ENCODE measurements at places on chromosomes 6 and 20. TPM values are rescaled to one million over a fixed set of nuclear protein-coding genes. Genes with fewer than 3 reads are reported as not detected.

GRCh38 chr6:146814148-146814750, 215.5 kb downstream of the ADGB start:
- H3K4me3 ChIP-seq: no peak overlapping the region
- no peak for DNase-seq

- no peak for DNase-seq
- no peak overlapping the region for H3K4me3 ChIP-seq
- no peaks in the 10 kb centered on the region for H3K36me3 ChIP-seq
- H3K27me3 ChIP-seq: peaks cover 24% of the 10 kb centered on the region
- no peak overlapping the region for H3K27ac ChIP-seq
These were observed 13.6 kb downstream of the TGM2 start for GRCh38 chr20:38151455-38151854.

- H3K36me3 ChIP-seq: peaks cover 35% of the 10 kb centered on the region
These were observed 28.2 kb upstream of the TCFL5 start for GRCh38 chr20:62889871-62890270.

GRCh38 chr6:39430871-39431523, 108.5 kb upstream of the KCNK16 start:
- peaks cover 7% of the 10 kb centered on the region for H3K27me3 ChIP-seq
- no peak overlapping the region for H3K4me3 ChIP-seq
- no peaks in the 10 kb centered on the region for H3K36me3 ChIP-seq
- no peak overlapping the region for H3K27ac ChIP-seq

- H3K27me3 ChIP-seq: peaks cover 3% of the 10 kb centered on the region
- no peak overlapping the region for H3K27ac ChIP-seq
- H3K36me3 ChIP-seq: no peaks in the 10 kb centered on the region
- no peaks in the 10 kb centered on the region for H3K4me1 ChIP-seq
These were observed 482.5 kb downstream of the QKI start for GRCh38 chr6:163897030-163897429.

DNA sequence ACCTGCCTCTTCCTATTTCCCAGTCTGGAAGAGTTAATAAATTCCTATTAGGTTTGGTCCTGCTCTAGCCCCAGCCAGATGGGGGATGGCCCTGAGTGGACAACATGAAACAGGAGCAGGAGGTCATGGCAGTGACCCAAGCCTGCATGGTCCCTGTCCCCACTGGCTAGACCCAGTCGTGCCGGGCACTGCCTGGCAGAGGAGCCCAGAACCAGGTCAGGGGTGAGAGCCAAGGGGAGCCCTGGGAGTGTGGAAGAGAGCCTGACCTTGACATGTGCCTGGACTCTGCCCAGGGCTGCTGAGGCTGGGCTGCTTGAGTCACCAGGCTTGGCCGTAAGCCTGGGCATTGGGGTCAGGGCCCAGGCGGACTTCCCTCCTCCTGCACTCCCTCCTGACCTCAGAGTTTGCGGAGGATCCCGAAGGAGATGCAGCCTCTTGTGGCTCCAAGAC, 3.6 kb downstream of the AVP start:
- H3K4me3 ChIP-seq: no peak overlapping the region
- peaks cover 59% of the 10 kb centered on the region for H3K27me3 ChIP-seq
- DNase-seq: no peak
- H3K27ac ChIP-seq: no peak overlapping the region

DNA sequence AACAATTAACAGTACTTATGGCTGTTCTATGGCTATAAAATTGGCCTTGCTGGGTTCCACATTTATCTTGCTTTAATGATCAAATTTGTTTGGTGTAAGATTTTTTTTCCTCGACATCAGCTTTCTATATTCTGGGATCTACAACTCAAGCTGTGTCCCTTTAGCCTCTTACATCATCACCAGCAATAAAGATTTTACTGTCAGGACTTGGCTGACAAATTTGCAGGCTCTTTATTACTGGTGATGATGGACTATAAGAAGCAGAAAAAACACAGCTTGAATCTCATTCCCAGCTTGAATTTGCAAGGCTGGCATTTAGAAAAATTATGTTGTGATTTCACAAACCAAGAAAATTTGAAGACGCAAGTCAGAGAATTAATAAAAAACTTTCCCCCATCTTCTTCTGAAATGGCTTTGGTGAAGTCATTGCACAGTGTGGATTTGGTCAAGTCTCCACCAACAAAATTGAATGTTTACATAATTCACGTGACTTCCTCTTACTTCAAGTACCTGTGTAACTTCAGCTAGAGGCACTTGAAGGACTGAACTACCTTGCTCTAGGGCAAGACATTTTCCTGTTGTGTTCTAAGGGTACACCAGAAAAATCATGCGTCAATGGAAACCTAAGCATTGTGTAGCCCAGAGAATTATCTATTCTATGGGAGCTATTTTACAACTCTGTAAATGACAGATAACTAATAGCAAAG, 175.0 kb downstream of the CBLN4 start:
- no peaks in the 10 kb centered on the region for H3K4me1 ChIP-seq
- H3K27me3 ChIP-seq: no peaks in the 10 kb centered on the region
- no peak for DNase-seq
- no peaks in the 10 kb centered on the region for H3K36me3 ChIP-seq

- H3K27me3 ChIP-seq: no peaks in the 10 kb centered on the region
- H3K4me3 ChIP-seq: no peak overlapping the region
- DNase-seq: no peak
- no peaks in the 10 kb centered on the region for H3K4me1 ChIP-seq
- no peaks in the 10 kb centered on the region for H3K36me3 ChIP-seq
These were observed 15.7 kb upstream of the CD93 start for GRCh38 chr20:23101696-23102406.

The CDSN gene
- total RNA-seq: not detected

Measured in activated naive CD8-positive, alpha-beta T cell treated with anti-CD3 and anti-CD28 coated beads for 36 hours (primary cell).